ENCODE measurements at places on chromosomes 16 and 17. TPM values are rescaled to one million over a fixed set of nuclear protein-coding genes. Genes with fewer than 3 reads are reported as not detected.

The GINS3 gene
- 6.2 TPM for total RNA-seq

GRCh38 chr17:77609553-77610517, 348.7 kb upstream of the TNRC6C start:
- DNase-seq: no peak

The HS3ST6 gene
- total RNA-seq: not detected

The C17orf78 gene
- not detected for total RNA-seq

- peak; percentile 51 for DNase-seq
Observed at GRCh38 chr17:67544364-67544955, 167.4 kb downstream of the PITPNC1 start.

GRCh38 chr16:25431472-25431871, 173.8 kb upstream of the ZKSCAN2 start:
- DNase-seq: no peak

The HS3ST4 gene
- total RNA-seq: 3.6 TPM

DNA sequence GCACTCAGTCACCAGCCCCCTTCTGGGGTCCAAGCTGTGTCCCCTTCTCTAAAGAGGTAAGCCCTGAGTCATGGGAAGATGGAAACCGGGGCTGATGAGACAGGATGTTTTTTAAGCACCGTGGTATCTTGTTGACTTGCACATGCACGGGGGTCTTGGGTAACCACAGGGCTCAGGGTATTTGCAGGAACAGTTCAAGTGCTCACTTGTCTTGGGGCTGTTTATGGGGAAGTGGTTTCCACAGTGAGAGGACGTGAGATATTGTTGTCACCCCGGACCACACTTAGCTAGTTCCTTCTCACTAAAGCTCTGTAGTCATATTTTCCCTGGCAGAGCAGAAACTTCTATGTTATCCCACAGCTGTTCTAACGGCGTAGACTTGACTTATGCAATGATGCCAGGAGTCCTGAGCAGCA, 7.7 kb downstream of the CCL3L1 start:
- DNase-seq: no peak

GRCh38 chr16:87060034-87060986, 256.9 kb downstream of the C16orf95 start:
- no peak for DNase-seq

DNA sequence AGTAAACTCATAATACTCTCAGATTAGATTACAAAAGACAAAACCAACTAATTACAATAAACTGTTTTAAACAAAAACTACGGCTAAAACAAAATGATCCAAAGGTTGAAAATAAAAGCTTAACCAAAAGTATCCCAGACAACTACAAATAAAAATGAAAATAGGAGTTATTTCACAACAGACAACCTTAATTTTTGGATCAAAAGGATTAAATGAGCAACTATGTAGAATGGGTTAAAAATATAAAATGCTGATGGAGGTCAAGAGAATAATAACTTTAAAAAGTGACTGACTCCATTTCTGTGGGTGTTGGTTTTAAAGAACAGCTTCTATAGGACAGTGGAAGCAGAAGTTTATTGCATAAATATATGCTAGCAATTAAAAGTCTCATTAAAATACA, 28.6 kb downstream of the METTL16 start:
- DNase-seq: no peak

GRCh38 chr16:83539736-83540490, 267.9 kb upstream of the HSBP1 start:
- no peak for DNase-seq

The SLFN13 gene
- total RNA-seq: 4.5 TPM

DNA sequence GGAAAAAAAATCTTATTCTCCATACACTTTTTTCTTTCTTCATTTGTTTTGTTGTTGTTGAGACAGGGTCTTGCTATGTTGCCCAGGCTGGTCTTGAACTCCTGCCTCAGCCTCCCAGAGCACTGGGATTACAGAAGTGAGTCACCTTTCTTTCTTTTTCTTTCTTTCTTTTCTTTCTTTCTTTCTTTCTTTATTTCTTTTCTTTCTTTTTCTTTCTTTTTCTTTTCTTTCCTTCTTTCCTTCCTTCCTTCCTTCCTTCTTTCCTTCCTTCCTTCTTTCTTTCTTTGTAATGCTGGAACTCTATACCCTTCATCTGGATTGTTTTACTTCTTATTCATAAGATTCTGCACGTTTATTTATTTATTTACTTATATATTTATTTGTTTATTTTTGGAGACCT, 94.5 kb upstream of the TNRC6A start:
- no peak for DNase-seq

- DNase-seq: no peak
Observed at GRCh38 chr16:71524566-71525553, 1.4 kb upstream of the CHST4 start.

Data from cerebellum (tissue), 4 donors.